NCI-H1694 (cell line): ENCODE measurements at places on chromosomes 1 and 21.

DNA sequence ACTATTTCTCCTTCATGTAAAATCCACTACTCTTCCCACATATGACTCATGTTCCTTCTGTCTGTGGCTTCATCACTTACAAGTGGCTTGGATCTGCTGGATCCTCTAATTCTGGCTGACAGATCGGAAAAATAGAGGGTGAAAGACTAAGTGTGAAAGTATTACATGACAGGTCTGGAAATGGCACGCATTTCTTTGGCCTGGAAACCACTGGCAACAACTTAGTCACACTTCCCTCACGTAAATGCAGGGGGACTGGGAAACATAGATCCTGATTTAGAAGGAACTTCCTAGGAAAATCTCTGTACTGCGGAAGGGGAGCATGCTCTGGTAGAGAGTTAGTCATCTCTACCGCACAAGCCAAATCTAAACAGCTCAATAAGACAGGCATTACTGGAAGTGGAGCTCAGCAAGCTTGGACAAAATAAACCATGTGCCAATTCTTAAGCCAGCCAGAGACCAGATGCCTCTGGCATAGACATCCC is 305.4 kb upstream of the PTBP2 start:
- no peak for DNase-seq

DNA sequence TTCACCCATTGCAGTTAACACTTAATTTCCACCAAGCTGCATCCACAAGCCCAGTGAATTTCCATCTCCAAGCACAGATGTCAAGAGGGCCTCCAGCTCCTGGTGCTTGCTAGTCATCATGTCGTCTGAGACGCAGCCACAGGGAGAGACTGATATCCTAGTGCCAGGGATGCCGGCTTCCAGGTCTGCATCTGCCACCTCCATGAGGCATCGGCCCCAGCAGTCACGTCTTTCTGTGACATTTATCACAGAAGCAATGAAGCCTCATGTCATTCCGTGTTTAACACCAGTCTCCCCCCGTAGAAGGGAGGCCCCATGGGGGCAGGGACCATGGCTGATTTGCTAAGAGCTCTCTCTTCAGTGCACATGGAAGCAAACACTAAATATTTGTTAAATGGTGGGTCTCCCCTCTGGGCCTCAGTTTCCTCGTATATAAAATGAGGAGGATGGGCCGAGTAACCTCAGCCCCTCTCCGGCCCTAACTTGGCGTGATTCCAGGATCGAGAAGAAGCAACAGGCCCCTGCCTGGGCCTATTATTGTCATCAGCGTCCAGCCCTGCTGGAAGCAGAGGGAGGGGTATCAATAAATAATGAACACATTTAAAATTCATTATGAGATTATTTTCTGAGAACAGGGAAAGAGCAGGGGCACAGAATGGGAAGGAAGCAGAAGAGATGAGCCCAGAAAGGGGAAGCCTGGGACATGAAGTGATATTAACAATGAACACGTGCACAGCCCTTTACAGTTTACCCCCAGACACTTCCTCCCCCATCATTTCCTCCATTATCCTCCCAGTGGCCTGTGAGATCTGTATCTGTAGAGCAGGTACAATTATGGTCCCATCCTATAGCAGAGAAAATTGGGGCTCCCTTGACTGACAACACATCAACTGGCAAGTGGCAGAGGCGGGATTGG is 837 bp upstream of the C1QB start:
- DNase-seq, result no peak

- no peak for DNase-seq
Measured at GRCh38 chr1:114508386-114508898, 2.6 kb downstream of the TRIM33 start.

DNA sequence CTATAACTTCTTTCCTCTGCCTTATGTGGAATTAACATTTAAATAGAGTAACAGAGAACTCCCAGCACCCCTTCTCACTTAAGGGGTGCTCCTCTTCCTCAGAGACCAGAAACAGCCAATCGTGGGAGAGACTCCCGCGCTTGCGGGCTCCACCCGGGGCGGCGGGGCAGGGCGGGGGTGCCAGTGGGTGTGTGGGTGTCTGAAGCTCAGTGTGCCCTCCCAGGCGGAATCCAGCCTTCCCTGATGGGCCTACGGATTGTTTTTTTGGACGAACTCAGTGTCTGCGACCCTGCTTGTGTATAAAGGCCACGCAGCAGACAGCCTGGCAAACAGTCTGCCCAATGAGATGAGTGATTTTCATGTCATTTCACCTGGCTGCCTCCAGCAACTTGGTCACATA is 6.2 kb downstream of the RCC2 start:
- no peak for DNase-seq

GRCh38 chr1:155049651-155050559 is 1.2 kb upstream of the ADAM15 start:
- no peak for DNase-seq

GRCh38 chr1:222919478-222919865 is 104.6 kb downstream of the DISP1 start:
- DNase-seq, result no peak

- no peak for DNase-seq
Measured at GRCh38 chr1:43348343-43348808, 10.4 kb upstream of the CDC20 start.

DNA sequence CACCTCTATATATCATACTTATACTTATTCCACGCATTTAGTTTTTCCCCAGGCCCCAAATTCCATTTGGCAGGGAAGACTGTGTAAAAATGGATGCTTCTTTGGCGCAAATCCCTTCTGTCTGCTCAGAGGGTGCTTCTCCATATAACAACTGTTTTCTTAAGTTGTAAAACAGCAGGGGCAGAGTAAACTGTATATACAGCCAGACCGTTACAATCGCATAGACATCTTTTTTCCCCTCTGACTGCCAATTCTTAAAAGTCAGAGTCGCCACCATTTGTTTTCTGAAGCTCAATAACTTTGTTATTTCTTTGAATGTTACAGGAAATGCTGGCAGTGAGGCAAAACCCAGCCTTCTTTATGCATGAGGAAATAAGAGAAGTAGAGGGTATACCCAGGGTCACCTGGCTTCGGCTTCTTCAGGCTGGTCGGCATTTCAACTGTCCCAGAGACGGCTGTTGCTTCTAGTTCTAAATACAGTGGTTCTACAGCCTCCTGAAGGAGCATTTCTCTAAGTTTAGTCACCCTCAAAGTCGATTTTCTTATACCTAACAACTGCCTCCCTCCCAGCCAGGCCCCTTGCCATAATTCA is 188.4 kb downstream of the CLIC6 start:
- DNase-seq, result no peak

- no peak for DNase-seq
Measured at GRCh38 chr1:44433209-44433608, 28.2 kb downstream of the RNF220 start.

GRCh38 chr1:204991342-204991844 is 51.6 kb upstream of the CNTN2 start:
- peak; percentile 87 for DNase-seq

DNA sequence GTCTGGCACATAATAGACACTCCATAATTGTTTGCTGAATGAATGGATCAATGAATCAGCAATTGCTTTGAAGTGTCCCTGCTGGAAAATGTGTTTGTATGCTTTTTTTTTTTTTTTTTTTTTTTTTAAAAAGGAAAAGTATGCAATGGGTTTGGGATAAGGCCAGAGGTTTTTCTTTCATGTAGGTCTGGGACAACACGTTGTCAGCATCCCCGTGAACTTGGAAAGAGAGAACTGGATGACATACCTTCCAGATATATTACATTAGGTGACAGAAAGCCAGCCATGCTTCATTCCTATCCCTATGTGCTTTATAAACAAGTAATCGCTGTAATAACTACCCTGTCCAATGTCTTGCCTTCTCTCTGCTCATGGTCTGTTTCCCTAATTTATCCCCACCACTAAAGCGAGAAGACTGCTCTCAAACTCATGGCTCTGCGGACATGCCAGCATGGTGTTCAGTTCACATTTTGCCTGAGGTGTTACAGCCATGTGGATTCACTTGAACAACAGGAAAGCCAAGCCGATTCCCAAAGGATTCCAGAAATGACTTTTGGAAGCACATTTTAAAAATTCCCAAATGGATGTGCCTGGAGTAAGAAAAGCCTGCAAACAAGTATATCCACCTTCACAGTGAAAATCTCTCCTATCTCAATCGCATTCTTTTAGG is 34.8 kb upstream of the GREM2 start:
- no peak for DNase-seq

DNA sequence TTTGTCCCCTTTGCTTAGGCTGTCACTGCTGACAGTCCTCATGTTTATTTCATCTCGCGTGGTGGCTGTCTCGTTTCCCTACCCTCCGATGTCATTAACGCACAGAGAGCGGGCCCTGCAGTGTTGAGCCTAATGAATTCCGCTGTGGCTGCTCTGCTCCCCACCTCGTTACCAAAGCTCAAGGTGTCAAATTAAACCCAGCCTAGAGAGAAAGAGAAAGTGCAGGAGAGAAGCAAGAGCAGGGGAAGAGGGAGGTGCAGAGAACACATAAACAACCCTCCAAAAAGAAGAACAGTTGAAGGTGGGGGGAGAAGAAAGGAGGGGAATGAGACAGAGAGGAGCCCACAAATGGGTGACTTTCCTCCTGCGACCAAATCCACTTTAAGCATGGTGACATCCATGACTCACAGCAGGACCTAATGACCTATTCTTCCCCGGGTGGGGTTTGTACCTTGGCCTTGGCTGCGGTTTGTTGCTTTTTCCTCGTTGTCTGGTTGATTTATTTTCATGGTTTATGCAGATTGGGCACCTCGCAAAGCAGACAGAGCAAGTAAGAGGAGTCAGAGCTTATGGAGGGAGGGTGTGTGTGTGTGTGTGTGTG is 92.5 kb downstream of the PBX1 start:
- no peak for DNase-seq

DNA sequence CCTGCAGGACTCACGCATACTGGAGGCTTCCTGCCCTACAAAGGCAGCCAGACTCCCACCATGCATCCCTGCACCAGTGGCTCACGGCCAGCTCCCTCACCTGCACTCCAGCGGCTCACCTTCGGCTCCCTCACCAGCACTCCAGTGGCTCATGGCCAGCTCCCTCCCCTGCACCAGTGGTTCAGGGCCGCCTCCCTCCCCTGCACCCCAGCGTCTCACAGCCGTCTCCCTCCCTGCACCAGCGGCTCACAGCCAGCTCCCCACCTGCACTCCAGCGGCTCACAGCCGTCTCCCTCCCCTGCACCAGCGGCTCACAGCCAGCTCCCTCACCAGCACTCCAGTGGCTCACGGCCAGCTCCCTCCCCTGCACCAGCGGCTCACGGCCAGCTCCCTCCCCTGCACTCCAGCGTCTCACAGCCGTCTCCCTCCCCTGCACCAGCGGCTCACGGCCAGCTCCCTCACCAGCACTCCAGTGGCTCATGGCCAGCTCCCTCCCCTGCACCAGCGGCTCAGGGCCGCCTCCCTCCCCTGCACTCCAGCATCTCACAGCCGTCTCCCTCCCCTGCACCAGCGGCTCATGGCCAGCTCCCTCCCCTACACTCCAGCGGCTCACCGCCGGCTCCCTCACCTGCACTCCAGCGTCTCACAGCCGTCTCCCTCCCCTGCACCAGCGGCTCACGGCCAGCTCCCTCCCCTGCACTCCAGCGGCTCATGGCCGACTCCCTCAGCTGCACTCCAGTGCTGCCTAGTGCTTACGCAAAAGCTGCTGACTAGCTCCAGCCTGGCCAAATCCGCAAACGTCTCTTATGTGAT is 324.5 kb downstream of the NPHP4 start:
- DNase-seq, result peak; percentile 66

DNA sequence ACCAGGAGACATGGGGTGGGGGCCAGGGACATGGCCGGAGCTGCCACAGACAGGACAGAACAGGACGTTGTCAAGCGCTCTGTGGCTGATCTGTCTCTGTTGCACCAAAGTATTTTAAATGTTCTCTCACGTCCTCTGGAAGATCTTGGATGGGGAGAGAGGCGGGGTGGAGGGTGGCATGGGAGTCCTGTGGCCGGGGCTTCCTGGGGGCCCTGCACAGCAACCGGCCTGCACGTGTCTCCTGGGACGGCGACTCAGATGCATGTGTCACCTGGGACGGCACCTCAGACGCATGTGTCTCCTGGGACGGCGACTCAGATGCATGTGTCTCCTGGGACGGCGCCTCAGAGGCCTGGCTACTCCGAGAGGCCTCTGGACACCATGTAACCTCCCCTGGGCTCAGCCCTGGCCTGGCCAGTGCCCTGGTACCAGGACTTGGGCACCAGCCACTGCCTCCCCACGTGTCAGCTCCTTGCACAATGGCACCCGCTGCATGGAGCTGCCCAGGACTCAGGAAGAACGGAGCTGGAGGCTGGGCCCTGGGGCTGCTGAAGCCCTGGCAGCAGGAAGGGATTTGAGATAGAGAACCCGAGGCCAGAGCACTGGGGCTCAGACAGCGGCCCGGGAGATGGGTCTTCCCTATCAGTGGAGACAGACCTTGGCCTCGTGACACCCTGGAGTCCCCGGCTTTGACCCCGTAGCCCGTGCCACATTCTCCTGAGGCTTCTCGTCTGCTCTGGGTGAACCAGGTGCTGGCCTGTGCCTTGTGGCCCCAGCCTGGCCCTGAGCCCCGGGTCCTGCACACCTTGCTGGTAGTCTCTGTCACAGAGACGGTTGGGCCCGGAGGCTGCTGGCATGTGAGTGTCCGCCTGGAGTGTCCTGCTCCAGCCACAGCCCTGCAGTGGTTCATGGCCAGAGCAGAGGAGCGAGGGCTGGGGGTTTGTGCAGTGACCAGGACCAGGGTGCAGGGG is 14.7 kb upstream of the SLC19A1 start:
- DNase-seq, result no peak

- no peak for DNase-seq
Measured at GRCh38 chr1:179707406-179707805, 35.7 kb upstream of the FAM163A start.

DNA sequence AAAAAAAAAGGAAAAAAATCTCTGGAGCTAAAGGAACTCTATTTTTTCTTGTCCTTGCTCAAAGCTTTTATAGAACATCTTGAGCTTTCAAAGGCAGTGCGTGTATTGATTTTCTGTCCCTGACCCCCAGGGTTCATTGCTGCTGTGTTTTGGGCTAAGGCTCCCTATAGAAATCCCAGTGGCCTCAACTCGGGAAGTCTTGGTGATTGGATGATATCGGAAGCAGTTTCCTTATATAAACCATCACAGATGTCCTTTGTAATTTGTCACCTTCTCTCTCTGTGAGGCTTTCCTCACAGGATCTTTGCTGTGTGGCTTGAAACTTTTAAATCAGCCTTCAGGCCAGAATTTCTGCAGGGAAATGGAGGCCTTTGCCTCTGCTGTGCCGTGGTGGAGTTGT is 397.7 kb downstream of the RPS6KC1 start:
- no peak for DNase-seq

- no peak for DNase-seq
Measured at GRCh38 chr1:228334954-228335353, 71.7 kb downstream of the TRIM11 start.

DNA sequence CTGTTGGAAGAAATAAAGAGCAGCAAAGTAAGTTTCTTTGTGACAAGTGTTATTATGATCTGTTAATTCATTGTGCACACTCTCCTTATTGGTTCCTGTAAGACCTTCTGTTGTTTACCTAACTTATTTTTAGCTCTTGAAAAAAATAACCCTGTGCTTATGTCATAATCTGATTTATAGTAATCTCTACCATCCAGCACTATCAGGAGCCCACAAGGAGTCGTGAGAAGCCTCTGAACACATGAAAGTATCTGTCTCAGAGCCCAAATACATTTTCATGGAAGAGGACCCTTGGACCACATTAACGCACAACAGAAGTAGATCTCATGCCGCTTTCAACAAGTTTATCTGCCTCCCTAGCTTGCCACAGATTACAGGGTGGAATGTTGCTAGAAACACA is 45.8 kb downstream of the CENPF start:
- DNase-seq, result no peak

- DNase-seq, result no peak
Measured at GRCh38 chr1:80593197-80593596, 1207.5 kb upstream of the ADGRL2 start.
